NCI-H1092 (cell line): ENCODE measurements at places on chromosomes 12 and 14.

GRCh38 chr12:953776-954175, 4.3 kb upstream of the RAD52 start:
- no peak for DNase-seq

DNA sequence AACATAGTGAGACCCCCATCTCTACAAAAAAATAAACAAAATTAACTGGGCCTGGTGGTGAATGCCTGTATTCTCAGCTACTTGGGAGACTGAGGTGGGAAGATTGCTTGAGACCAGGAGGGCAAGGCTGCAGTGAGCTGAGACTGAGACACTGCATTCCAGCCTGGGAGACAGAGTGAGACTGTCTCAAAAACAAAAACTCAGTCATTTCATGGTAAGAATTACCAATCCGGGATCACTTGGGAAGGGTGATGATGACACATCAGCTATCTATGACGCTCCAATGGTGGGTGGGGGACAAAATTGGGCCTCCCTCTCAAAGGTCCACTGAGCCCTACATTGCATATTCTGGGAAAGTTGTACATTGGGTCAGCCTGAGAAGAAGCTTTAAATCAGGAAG, 47.7 kb downstream of the SERPINA3 start:
- no peak for DNase-seq

DNA sequence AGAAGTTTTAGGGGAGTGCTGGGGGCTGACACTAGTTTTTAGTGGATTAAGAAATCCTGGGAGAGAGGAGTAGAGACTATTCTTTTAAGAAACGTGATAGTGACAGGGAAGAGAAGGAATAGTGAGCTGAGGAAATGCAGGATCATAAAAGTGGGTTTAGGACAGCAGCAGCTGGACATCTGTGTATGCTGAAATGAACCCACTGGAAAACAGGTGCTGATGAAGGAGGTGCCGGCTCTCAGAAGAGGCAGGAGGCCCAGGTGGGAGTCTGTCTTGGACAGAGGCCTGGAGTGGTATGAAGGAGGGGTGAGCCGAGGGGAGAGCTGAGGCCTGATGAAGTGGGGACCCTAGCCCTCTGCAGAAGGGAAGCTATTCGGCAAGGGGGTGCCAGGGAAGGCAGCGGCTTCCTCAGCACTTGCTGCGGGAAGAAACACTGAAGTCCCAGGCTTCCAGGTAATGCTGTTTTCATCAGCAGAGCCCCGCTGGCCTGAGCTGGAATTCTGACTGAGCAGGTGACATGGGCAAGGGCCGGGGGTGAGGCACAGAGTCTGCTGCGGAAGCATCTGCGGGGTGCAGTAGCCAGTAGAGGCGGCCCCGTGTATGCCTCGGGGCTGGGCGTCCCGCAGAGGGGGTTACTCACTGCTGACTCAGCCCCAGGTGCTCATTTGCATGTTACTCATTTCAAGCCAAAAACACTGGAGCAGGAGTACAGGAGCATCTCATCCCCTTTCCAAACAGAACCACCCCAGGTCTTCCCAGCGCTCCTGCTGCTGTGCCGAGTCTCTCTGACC, 89.7 kb downstream of the TMCC3 start:
- DNase-seq: no peak

DNA sequence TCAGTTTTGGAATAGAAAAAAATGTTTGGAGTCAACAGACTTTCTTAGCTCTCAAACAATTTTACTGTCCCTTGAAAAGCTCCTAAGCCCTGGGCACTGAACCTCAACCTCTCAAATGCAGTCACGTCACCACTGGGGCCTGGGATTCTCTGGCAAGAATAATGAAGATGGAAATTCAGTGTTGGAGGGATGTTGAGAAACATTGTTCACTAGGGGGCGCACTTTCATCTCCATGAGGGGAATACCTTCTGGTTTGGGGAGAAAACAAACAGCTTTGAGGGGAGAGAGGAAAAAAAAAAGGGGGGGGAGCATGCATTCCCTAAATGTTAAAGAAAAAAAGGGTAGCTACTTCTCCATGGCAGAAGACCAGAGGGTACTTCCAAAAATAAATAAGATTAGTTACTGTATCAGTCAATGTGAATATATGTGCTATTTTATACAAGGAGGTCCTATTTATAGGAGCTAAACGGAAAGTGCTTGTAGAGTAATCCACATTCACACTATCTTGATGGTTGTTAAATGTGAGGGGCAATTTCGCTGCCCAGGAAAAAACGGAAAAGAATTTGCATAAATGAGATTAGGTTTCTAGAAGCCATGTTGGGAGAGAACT, 5.8 kb upstream of the TBPL2 start:
- DNase-seq: peak; percentile 73

DNA sequence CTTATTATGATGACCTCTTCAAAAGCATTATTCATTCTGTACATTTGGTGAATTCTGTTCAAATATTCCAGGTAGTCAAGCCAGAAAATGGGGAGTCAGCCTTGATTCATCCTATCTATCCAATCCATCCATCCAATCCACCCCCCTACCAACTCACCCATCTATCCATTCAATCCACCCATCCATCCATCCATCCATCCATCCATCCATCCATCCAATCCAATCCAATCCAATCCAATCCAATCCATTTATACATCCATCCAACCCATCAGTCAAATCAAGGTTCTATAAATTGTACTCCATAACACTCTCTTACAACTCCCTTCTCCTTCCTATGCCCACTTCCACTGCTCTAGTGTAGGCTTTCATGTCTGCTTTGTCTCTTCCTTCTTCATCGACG, 35.8 kb upstream of the GRIP1 start:
- no peak for DNase-seq
